T-cell (primary cell): ENCODE measurements at places on chromosomes 3 and 15. TPM values are rescaled to one million over a fixed set of nuclear protein-coding genes. Genes with fewer than 3 reads are reported as not detected.

TEX9 gene
- total RNA-seq = 2.0 TPM

ZSCAN2 gene
- total RNA-seq = 15.5 TPM

ERICH6 gene
- 0.39 TPM for total RNA-seq

GPR149 gene
- total RNA-seq = not detected

CFAP20DC gene
- total RNA-seq = 0.28 TPM

APOD gene
- total RNA-seq = not detected

ABTB1 gene
- 166 TPM for total RNA-seq

MGLL gene
- 0.78 TPM for total RNA-seq

POPDC2 gene
- 4.7 TPM for total RNA-seq

FGD5 gene
- 0.53 TPM for total RNA-seq

NOX5 gene
- total RNA-seq = not detected

NRG4 gene
- total RNA-seq = 0.06 TPM

PGBD4 gene
- 3.9 TPM for total RNA-seq

GJD2 gene
- total RNA-seq = not detected

AHSG gene
- total RNA-seq = 1.9 TPM

ISY1 gene
- total RNA-seq = 34.8 TPM

NEO1 gene
- total RNA-seq = 10.2 TPM

TRIM42 gene
- not detected for total RNA-seq

PCOLCE2 gene
- total RNA-seq = not detected

C3orf62 gene
- 10.9 TPM for total RNA-seq

PLCH1 gene
- total RNA-seq = 0.12 TPM

THRB gene
- total RNA-seq = not detected

CAV3 gene
- not detected for total RNA-seq

PDZRN3 gene
- total RNA-seq = 0.16 TPM

KAT2B gene
- total RNA-seq = 49.5 TPM

SNAP23 gene
- total RNA-seq = 60.7 TPM

GOLGA8S gene
- 0.30 TPM for total RNA-seq

UBA7 gene
- 277 TPM for total RNA-seq

C15orf61 gene
- 8.2 TPM for total RNA-seq

LRRK1 gene
- 1.8 TPM for total RNA-seq

GRK7 gene
- total RNA-seq = 0.15 TPM

SCAANT1 gene
- total RNA-seq = not detected

GPR87 gene
- not detected for total RNA-seq

ZMYND10 gene
- 2.9 TPM for total RNA-seq

CCR3 gene
- 0.33 TPM for total RNA-seq

SIDT1 gene
- 48.7 TPM for total RNA-seq

DTWD1 gene
- 15.5 TPM for total RNA-seq

TNNC1 gene
- 8.8 TPM for total RNA-seq

PLSCR5 gene
- total RNA-seq = not detected

LRRC58 gene
- 14.4 TPM for total RNA-seq

MYLK gene
- 0.40 TPM for total RNA-seq

GLCE gene
- 5.1 TPM for total RNA-seq

TMEM115 gene
- 17.2 TPM for total RNA-seq

PLA2G4E gene
- not detected for total RNA-seq
